ENCODE measurements at places on chromosomes 5 and 9. TPM values are rescaled to one million over a fixed set of nuclear protein-coding genes. Genes with fewer than 3 reads are reported as not detected.

Gene NR2F1
- not detected for total RNA-seq

Gene KIAA1958
- total RNA-seq: 8.4 TPM

Gene TMED7
- total RNA-seq: 41.6 TPM

Gene GFI1B
- not detected for total RNA-seq

Gene GARNL3
- total RNA-seq: 2.0 TPM

Gene TAS2R1
- not detected for total RNA-seq

Gene HINT1
- 356 TPM for total RNA-seq

Gene DNM1
- 0.37 TPM for total RNA-seq

Gene PCDHA7
- total RNA-seq: not detected

Gene GBA2
- total RNA-seq: 22.6 TPM

Gene SLC45A2
- not detected for total RNA-seq

- no peak overlapping the region for H3K27ac ChIP-seq
- no peak for DNase-seq
- H3K36me3 ChIP-seq: peaks cover 6% of the 10 kb centered on the region
- H3K4me3 ChIP-seq: no peak overlapping the region
- H3K27me3 ChIP-seq: no peaks in the 10 kb centered on the region
These were observed 13.0 kb downstream of the F2RL2 start for GRCh38 chr5:76610196-76610595.

- DNase-seq: no peak
- H3K4me1 ChIP-seq: peaks cover 95% of the 10 kb centered on the region
- H3K4me3 ChIP-seq: peak overlapping the region; percentile 54
- H3K36me3 ChIP-seq: peaks cover 92% of the 10 kb centered on the region
- H3K27ac ChIP-seq: peak overlapping the region; percentile 99
These were observed 12.4 kb downstream of the LCP2 start for GRCh38 chr5:170285181-170285580.

GRCh38 chr5:177086654-177087397 lies at the start of gene FGFR4:
Gene FGFR4 (plus strand): TSS chr5:177086915. CDS start chr5:177089603, 2,688 bp downstream.
- peak; percentile 76 for DNase-seq
- peak within 1 kb of the TSS; percentile 35 for H3K4me3 ChIP-seq
- no peaks in the 10 kb centered on the region for H3K36me3 ChIP-seq
- H3K27me3 ChIP-seq: peaks cover 26% of the 10 kb centered on the region
- peaks cover 2% of the 10 kb centered on the region for H3K4me1 ChIP-seq
- H3K27ac ChIP-seq: no peak within 1 kb of the TSS

DNA sequence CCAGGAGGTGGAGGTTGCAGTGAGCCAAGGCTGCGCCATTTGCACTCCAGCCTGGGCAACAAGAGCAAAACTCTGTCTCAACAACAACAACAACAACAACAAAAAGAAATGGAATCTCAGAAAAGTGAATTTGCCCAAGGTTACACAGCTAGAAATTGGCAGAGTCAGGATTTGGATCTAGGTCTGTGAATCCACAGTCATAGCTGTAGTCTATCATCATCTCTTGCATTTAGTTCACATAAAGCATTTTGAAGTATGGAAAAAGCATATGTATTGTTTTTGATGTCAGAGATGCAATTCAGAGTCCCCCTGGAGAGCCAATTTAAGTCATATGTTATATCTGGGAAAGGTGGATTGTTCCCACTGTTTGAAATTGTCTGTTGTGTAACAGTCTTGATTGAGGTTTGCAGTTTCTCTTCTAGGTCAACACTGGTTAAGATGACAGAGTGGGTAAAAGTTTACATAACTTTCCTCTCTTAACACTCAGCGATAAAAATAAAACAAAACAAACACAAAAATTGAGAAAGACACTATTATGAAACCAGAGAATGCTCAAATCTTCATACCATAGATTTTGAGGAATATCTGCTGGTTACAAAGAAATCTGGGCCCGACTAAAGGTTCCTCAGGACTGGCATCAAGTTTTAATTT lies 21.5 kb upstream of the GPR21 start:
- peaks cover 32% of the 10 kb centered on the region for H3K36me3 ChIP-seq
- no peaks in the 10 kb centered on the region for H3K27me3 ChIP-seq
- H3K4me3 ChIP-seq: no peak overlapping the region

DNA sequence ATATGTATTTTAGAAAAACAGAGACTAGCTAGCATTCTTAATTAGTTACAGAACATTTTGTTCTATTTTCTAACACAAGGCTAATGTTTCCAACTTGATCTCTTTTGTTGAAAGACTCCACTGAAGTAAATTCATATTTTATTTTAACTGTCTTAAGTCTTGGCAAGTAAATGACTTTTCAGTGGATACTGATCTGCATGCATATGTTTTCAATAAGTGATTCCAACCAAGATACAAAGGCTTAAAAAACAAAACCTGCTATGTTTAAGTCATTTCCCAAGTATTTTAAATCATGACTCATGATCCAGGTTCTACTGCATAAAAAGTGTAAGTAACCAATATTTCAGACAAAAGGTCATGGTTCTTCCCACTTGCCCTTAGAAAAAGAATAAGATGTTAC lies 5.7 kb downstream of the CDO1 start:
- H3K4me1 ChIP-seq: peaks cover 40% of the 10 kb centered on the region
- no peak overlapping the region for H3K27ac ChIP-seq
- DNase-seq: no peak
- no peak overlapping the region for H3K4me3 ChIP-seq
- no peaks in the 10 kb centered on the region for H3K36me3 ChIP-seq
- H3K27me3 ChIP-seq: peaks cover 71% of the 10 kb centered on the region

GRCh38 chr9:1354086-1354485 lies 303.9 kb downstream of the DMRT2 start:
- no peaks in the 10 kb centered on the region for H3K4me1 ChIP-seq
- no peak overlapping the region for H3K4me3 ChIP-seq
- DNase-seq: no peak
- no peaks in the 10 kb centered on the region for H3K36me3 ChIP-seq

DNA sequence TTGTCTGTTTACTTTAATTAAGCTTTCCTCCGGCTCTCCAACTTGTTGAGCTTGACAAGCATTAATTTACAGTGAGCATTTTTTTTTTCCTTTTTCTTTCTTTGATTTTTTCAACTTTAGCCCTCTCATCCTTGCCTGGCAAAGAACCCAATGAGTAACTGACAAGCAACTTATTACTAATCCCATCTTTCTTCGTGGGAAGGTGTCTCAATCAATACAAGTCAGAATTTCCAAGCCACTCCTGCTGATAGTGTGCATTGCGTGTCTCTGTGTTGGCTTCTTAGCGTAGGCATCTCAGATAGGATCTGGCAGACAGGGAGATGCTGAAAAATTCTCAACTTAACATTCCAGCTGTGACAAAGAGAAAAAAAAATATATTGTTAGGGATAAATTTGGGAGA lies 527.7 kb upstream of the WWC1 start:
- H3K27me3 ChIP-seq: peaks cover 8% of the 10 kb centered on the region
- DNase-seq: no peak
- H3K4me3 ChIP-seq: no peak overlapping the region

DNA sequence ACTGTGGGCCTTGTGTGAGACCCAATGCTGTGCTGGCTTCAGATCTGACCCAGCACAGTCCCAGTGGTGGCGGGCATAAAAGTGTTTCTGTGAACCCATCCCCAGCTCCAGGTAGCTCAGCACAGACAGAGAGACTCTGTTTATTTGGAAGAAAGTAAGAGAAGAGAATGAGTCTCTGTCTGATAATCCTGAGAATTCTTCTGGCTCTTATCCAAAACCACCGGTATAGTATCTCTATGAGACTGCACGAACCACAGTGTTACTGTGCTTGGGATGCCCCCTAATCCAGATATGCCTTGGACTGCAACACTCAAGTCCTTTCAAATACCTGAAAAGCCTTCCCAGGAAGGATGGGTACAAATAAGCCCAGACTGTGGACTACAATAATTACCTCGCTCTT lies 1660.8 kb upstream of the ACO1 start:
- no peak for DNase-seq
- H3K36me3 ChIP-seq: no peaks in the 10 kb centered on the region
- no peak overlapping the region for H3K4me3 ChIP-seq
- no peaks in the 10 kb centered on the region for H3K4me1 ChIP-seq

DNA sequence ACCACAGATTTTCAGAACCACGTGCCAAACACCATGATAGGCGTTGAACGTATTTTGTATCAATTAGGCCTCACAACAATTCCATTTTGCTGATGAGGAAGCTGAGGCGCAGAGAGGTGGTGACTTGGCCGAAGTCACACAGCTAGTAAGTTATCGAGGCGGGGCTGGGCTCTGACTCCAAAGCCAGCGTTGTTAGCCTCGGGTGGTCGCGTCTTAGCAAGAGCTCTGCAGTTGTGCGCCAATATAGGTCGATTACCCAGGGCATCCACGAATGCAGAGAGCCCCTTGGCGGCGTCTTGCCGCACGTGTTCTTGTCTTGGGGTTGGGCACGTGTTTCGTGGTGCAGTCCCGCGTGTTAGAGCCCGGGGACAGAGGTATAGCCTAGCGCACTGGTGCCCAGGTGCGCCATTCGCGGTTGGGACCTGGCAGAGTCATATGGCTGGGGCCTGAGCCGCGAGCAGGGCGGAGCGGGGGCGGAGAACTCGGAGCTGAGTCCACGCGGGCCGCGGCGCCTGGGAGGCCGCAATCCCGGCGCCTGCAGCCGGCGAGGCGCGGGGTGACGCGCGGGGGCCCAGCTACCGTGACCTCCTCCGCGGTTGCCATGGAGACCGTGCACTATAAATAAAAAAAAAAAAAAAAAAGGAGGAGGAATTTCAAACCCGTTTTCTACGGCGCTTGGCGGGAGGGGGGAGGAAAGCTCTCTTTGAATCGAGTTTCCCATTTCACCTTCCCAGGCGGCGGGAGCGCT lies 62.3 kb downstream of the CXXC5 start:
- DNase-seq: peak; percentile 71
- H3K36me3 ChIP-seq: no peaks in the 10 kb centered on the region
- no peaks in the 10 kb centered on the region for H3K27me3 ChIP-seq
- peak overlapping the region; percentile 29 for H3K4me3 ChIP-seq
- peaks cover 20% of the 10 kb centered on the region for H3K4me1 ChIP-seq

GRCh38 chr5:16406630-16407029 lies 59.0 kb downstream of the ZNF622 start:
- H3K27me3 ChIP-seq: peaks cover 3% of the 10 kb centered on the region
- no peaks in the 10 kb centered on the region for H3K36me3 ChIP-seq
- H3K4me3 ChIP-seq: no peak overlapping the region
- H3K27ac ChIP-seq: no peak overlapping the region
- H3K4me1 ChIP-seq: no peaks in the 10 kb centered on the region
- no peak for DNase-seq

- H3K36me3 ChIP-seq: no peaks in the 10 kb centered on the region
- H3K4me3 ChIP-seq: peak overlapping the region; percentile 64
- H3K27me3 ChIP-seq: peaks cover 23% of the 10 kb centered on the region
- no peak for DNase-seq
- H3K4me1 ChIP-seq: peaks cover 18% of the 10 kb centered on the region
- no peak overlapping the region for H3K27ac ChIP-seq
These were observed 51.5 kb downstream of the PSD2 start for GRCh38 chr5:139847091-139847490.

DNA sequence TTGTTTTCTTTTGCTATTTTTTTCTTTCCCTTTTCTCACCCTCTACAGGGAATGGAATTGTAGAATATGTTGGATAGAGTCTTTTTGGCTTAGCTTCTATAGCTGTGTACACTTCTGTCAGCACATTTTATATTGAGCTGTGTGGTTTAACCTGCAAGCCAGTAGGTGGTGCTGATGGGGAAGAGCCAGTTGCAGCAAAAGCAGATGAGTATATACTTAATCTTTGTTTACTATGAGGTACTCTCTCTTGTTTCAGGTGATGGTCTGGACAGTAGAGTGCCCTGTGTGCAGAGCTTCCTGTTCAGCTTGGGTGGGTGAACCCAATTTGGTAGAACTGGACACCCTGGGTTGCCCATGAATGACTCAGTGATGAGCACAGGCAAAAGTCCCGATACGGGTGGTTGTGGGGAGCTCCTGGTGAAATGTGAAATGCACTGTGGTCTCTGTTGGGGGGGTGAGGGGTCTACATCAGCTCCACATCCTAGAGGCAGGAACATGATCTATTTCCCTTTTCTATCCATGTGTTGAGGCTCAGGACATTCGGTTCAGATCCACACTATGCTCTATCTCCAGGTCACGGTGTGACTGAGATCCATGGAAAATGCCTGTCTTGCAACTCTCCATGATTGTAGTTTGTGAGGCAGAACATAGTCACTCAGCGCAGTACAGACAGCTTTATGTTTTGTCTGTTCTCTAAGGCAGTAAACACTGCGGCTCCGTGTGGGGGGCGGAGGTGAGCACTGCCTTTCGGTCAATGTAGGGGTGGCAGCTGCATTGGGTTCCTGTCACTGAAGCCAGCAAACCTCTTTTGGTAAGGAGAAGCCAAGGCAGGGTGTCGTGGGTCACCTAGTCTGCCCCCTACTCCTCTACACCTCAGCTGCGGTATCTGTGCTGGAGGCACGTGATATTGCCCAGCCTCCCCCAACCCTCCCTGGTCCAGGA lies 353.2 kb downstream of the PRR16 start:
- H3K27me3 ChIP-seq: no peaks in the 10 kb centered on the region
- no peaks in the 10 kb centered on the region for H3K36me3 ChIP-seq
- H3K4me3 ChIP-seq: no peak overlapping the region
- no peak for DNase-seq
- H3K4me1 ChIP-seq: no peaks in the 10 kb centered on the region

DNA sequence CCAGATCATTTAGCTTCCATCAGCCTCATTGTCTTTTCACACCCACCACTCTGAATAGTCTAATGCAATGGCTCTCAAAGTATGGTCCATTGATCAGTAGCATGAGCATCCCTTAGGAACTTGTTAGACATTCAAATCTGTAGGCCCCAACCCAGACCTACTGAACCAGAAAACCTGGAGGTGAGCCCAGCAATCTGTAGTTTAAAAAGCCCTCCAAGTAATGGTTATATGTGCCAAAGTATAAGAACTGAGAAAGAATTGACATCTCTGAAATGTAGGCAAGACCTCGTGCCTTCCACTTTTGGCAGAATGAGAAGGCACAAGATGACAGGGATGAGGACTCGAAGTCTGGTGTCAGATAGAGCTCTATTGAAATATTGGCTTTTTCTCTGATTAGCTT lies 267.6 kb downstream of the TRIM32 start:
- peaks cover 2% of the 10 kb centered on the region for H3K4me1 ChIP-seq
- H3K4me3 ChIP-seq: no peak overlapping the region
- no peak for DNase-seq
- no peak overlapping the region for H3K27ac ChIP-seq
- H3K27me3 ChIP-seq: peaks cover 6% of the 10 kb centered on the region

- H3K27me3 ChIP-seq: no peaks in the 10 kb centered on the region
- H3K27ac ChIP-seq: no peak overlapping the region
- no peaks in the 10 kb centered on the region for H3K36me3 ChIP-seq
- no peak overlapping the region for H3K4me3 ChIP-seq
- H3K4me1 ChIP-seq: no peaks in the 10 kb centered on the region
These were observed 93.7 kb downstream of the C9orf152 start for GRCh38 chr9:110114086-110114858.

GRCh38 chr9:91301161-91301560 lies 60.6 kb downstream of the AUH start:
- H3K27me3 ChIP-seq: no peaks in the 10 kb centered on the region
- H3K36me3 ChIP-seq: peaks cover 16% of the 10 kb centered on the region
- no peak overlapping the region for H3K4me3 ChIP-seq

GRCh38 chr9:33229359-33230114 lies 10.4 kb upstream of the SPINK4 start:
- no peaks in the 10 kb centered on the region for H3K36me3 ChIP-seq
- no peaks in the 10 kb centered on the region for H3K27me3 ChIP-seq

Data from activated naive CD8-positive, alpha-beta T cell treated with anti-CD3 and anti-CD28 coated beads for 36 hours (primary cell).